ENCODE measurements at places on chromosomes 6 and 20.

DNA sequence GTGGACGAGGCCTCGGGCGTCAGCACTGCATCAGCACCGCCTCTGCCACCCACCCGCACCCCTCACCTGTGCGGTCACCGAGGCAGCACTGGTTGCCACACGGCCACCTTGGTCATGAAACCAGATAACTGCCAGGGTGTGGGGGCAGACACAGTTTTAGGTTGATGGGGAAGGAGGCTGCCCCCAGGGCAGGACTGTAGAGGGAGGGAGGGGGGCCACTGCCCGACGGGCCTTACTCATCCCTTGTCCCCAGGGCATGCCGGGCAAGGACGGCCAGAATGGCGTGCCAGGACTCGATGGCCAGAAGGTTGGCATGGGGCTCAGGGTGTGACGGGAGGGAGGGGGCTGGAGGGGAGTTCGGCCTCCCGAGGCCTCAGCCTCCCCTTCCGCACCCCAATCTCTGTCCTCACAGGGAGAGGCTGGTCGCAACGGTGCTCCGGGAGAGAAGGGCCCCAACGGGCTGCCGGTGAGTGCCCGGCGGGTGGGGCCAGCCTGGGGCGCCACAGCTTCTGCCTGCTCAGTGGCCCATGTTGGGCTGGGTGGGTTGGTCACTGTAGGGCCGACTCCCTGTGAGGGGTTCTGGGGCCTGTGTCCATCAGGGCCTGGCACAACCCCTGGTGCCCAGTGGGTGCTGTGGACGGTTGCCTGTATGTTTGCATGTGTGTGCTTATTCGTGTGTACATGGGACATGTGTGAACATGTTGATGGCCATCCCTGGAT is 11.8 kb downstream of the COL9A3 start:
- no peak for DNase-seq

- no peak for DNase-seq
Measured at GRCh38 chr20:23161968-23162696, 76.0 kb upstream of the CD93 start.

- DNase-seq, result no peak
Measured at GRCh38 chr20:63296531-63297299, 3.7 kb downstream of the COL20A1 start.

GRCh38 chr6:90268178-90268577 is 28.5 kb downstream of the BACH2 start:
- no peak for DNase-seq

- no peak for DNase-seq
Measured at GRCh38 chr6:43097502-43097901, 21.4 kb downstream of the PTK7 start.

- DNase-seq, result no peak
Measured at GRCh38 chr6:132388291-132388690, 13.0 kb downstream of the MOXD1 start.

Measured in activated CD4-positive, alpha-beta T cell treated with anti-CD3 and anti-CD28 coated beads, Interleukin-2, Interleukin-6, amounts not matched to agents 100 ng/mL and 50 ng/mL, durations not matched to agents 16 hours and 8 hours (primary cell).